ENCODE measurements at places on chromosomes 4 and X. TPM values are rescaled to one million over a fixed set of nuclear protein-coding genes. Genes with fewer than 3 reads are reported as not detected.

- no peak for DNase-seq
Measured at GRCh38 chrX:118795528-118796280, 27.9 kb upstream of the ZCCHC12 start.

The EDA2R gene
- polyA plus RNA-seq, result 0.03 TPM

The MAGEA4 gene
- polyA plus RNA-seq, result not detected

DNA sequence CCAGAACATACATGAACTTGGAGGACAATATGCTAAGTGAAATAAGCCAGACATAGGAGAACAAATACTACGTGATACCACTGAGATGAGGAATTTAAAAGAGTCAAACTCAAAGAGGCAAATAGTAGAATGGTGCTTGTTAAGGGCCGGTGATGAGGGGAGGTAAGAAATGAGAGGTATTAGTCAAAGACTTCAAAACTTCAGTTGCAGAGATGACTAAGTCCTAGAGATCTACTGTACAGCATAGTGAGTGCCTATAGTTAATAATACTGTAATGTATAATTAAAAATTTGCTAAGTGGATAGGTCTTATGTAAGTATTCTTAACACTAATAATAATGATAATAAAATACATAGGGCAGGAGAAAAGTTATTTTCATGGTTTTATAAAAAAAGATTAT, 126.9 kb upstream of the VEGFC start:
- DNase-seq, result no peak

The NRK gene
- not detected for polyA plus RNA-seq

The NAA11 gene
- not detected for polyA plus RNA-seq

Measured in psoas muscle (tissue), 8 donors.